ENCODE measurements at places on chromosomes 6 and 20.

- DNase-seq = no peak
Observed at GRCh38 chr6:29790626-29791025, 37.0 kb upstream of the HLA-G start.

- peak; percentile 98 for DNase-seq
Observed at GRCh38 chr20:36460648-36461599, 80.4 kb upstream of the MYL9 start.

GRCh38 chr20:58685988-58686387, 6.6 kb upstream of the NPEPL1 start:
- no peak for DNase-seq

DNA sequence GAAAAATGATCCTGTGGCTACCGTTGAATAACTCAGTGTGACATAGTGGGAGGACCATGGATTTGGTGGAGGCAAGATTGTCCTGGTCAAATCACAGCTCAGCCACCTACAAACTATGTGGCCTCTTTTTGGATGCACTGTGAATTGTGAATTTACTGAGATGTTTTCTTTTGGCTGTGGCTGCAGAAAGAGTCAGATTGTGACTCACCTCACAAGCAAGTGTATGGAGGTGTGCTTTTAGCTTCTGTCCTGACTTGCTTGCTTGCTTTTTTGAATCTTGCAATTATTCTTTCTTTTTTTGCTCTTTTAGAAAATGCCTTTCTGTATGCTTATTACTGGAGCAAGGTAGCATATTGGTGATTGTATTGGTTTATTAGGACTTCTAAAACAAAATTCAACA, 122.9 kb upstream of the FOXO3 start:
- DNase-seq = no peak

- no peak for DNase-seq
Observed at GRCh38 chr6:167973148-167973885, 24.2 kb upstream of the KIF25 start.

DNA sequence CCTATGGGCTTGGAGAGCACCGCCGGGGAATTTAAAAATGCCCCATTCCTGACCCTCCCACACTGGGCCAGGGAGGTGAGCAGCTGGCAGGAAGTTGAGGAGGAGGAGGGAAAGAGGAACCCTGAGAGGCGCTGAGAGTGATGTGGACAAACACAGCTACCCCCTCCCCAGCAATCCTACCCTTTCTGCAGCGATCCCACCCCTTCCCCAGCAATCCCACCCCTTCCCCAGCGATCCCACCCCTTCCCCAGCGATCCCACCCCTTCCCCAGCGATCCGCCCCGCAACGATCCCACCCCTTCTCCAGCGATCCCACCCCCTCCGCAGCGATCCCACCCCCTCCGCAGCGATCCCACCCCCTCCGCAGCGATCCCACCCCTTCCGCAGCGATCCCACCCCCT, 111.6 kb downstream of the SYCP2 start:
- DNase-seq = no peak

DNA sequence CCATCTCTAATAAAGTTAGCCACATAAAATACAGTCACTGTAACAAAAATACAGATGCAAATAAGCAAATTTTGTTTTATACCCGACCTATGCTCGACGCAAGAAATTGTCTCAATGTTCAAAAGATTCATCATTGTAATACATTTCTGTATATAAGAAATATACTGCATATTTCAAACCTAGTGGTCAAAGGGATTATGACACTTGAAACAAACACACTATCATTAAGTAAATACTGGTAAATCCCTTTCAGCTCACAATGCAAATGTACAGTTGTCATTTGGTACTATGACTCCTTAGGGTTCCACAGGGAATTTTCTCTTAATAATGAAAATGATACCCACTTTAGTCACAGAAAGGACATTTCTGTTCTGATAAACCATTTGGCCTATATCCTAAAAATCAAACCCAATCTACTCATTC, 2.2 kb downstream of the HIVEP2 start:
- no peak for DNase-seq

GRCh38 chr6:311679-312220, 19.5 kb downstream of the DUSP22 start:
- DNase-seq = no peak

GRCh38 chr6:101226677-101227135, 166.8 kb upstream of the GRIK2 start:
- DNase-seq = peak; percentile 64

DNA sequence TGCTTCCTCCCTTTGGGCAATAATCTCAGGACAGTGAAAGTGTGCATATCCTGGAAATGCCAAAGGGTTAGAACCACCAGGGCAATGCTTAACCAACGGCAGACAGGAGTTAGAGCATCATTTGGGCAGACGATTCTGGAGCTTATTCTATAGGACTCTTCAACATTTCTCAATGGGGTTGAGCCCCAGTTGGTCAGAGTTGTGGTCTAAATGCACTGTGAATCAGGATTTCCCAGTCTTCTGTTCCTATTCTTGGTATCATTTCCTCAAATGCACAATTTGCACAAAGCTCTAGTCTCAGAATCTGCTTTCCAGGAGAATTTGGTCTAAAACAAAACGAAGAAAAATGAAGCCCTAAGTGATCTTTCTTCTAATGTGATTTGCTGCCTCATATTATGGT, 389.6 kb upstream of the JAG1 start:
- DNase-seq = no peak

DNA sequence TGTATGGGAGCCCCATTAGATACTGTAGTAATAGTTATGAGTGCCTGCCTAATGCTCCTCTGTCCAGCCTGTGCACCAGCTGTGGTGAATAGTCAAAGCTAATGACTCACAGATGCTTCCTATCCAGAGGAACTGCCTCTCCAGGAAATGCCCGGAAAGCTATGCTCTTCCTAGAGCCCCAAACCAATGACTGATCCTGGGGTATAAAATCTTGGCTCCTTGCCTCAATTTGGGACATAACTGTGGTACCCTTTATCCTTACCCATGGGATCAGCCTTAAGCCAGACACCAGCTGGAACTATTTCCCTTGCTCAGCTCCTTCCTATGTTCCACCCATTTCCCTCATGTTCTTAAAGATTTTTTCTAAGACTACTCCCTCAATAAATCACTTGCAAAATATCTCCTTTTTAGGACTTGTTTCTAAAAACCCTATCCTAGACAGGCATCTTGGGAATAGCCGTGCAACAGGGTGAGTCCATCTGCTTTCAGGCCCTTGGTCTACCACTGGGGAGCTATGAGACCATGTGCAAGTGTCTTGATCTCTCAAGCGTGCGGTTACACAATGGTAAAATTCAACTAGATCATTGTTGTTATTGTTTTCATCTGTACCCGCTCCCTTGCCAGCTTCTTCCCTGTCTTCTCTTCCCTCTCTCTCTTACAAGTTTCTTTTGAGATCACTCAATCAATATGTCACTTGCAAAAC, 283.7 kb downstream of the BTBD3 start:
- no peak for DNase-seq
